ENCODE measurements at places on chromosomes 2 and 18. TPM values are rescaled to one million over a fixed set of nuclear protein-coding genes. Genes with fewer than 3 reads are reported as not detected.

The ACVR1C gene
- total RNA-seq, result 0.30 TPM

The CDH19 gene
- total RNA-seq, result 7.2 TPM

The TOGARAM2 gene
- total RNA-seq, result 33.0 TPM

The ASPRV1 gene
- total RNA-seq, result 0.36 TPM

The HOXD13 gene
- not detected for total RNA-seq

- no peak for DNase-seq
Observed at GRCh38 chr18:8816220-8816619, 110.9 kb downstream of the MTCL1 start.

DNA sequence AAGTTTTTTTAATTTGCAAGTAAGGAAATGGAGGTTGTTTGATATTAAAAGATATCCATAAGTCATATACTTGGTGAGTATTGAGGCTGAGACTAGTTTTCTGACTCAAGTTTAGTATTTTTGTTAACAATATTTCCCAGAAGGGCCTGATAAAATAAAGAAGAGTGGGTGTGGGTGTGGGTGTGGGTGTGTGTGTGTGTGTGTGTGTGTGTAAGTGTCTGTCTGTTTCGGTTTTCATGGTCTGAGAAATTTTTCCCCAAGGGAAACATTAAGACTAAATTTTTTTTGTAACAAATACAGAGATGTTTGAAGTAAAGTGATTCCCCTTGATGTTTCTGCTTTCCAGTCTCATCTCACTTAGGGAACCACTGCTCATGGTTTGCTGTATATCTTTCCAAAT, 36.5 kb downstream of the PPM1B start:
- no peak for DNase-seq

GRCh38 chr2:44075541-44075940, 79.8 kb upstream of the LRPPRC start:
- peak; percentile 13 for DNase-seq

GRCh38 chr18:43031169-43031568, 84.3 kb downstream of the RIT2 start:
- DNase-seq, result no peak

GRCh38 chr2:229152674-229153073, 118.4 kb downstream of the PID1 start:
- DNase-seq, result no peak

DNA sequence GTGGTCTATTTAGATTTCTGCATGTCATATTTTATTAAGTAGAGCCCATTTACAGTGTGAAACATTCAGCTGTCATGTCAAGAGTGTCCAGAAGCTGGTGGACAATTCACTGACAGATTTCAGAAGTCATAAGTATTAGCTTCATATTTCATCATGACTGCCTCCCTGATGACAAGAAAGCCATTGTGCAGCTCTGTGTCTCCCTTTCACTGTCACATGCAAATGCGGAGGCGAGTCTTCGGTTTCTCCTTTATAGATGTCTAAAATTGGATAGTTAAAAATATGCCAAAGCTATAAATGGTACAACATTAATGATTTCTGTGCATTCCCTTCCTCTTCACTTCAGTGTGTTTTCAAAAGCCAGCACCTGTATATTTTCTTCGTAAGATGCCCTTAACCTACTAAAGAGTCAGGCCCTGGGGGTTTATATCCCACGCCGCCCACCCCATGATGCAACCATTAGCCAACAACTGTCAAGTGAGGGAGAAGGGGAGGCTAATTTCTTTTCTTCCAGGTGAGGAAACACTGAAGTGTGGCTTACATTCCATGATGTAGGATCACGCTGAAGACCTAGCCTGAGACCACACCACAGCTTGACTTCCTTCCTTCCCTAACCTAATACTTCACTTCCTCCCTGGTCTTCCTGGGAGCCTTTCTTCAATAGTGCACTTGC, 99.6 kb upstream of the DDX18 start:
- DNase-seq, result no peak

GRCh38 chr18:68722821-68723220, 7.9 kb upstream of the TMX3 start:
- no peak for DNase-seq

GRCh38 chr2:64757126-64757525, 103.4 kb upstream of the SERTAD2 start:
- DNase-seq, result no peak

DNA sequence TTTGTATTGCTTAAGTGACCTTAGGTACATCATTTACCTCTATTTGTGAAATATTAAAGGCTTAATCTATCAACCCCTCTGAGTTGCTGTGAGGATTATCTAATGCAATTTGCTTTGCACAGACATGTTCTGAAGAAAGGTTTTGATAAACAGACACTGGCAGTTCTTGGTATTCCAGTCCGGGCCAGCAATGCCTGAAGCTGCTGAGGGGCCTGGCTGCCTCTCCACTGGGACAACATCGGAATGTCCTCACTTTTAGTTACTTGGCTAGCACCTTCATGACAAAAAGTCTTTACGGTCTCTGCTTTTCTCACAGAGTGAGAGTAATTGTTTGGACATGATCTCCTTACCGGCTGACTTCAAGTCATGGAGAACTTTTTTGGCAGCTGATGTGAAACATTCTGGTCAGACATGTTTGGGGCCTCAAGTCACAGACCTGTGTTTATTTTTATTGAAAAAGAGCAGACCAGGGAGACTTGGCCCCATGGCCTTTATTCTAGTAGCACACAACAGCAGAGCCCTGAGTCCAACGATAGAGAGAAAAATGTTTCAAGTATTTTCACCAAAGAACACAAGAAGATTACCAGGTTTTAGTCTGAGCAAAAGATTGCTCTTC, 1112.3 kb upstream of the FANCL start:
- no peak for DNase-seq

DNA sequence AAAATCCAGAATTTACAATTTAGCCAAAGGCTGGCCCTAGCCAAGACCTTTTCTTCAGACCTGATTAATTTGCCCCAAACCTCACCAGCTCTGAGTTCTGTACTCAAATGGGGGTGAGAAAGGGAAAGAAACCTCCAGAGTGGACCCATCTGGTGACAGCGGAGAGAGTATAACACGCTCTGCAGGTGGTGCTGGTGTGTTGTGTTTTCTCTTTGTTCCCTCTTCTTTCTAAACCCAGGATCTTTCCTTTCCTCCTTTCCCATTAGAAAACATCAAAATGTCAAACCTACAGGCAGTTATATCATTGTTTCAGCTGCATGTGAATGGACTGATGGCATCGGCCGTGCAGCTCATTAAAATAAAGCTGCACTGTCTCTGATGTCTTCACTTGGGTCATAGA, 253.2 kb upstream of the SP5 start:
- DNase-seq, result no peak

DNA sequence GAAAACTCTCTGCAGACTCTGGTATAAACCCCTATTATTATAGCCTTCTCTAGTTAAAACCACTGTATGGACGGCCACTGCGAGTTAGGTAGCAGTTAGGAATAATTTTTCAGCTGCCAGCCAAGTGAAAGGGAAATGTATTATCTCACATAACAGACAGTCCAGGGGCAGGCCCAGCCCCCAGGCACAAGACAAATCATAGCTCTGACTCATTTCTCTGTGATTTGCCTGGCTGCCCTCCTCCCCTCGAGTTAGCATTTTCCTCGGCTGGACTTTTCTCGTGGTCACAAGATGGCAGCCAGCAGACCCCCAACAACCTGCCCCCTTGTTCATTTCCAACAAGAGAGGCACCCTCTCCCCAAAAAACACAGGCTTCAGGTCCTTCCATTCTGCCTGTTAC, 10.5 kb downstream of the VIT start:
- DNase-seq, result no peak

DNA sequence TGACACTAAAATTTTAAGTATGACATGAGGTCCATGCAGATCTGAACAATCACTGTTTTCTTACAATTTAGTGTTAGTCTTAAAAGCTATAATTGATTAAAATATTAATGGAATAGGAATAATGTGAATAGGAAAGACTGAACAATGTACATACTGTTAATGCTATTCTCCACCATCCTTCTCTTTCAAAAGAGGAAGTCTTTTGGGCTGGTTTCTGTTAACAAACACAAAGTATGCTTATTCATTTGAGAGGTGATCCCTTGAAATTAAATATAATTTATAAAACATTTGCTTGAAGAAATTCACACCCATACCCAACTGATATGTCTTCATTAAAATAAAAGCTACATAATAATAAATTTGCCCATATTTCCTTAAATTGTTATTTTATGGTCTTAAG, 2.3 kb downstream of the STPG4 start:
- no peak for DNase-seq

DNA sequence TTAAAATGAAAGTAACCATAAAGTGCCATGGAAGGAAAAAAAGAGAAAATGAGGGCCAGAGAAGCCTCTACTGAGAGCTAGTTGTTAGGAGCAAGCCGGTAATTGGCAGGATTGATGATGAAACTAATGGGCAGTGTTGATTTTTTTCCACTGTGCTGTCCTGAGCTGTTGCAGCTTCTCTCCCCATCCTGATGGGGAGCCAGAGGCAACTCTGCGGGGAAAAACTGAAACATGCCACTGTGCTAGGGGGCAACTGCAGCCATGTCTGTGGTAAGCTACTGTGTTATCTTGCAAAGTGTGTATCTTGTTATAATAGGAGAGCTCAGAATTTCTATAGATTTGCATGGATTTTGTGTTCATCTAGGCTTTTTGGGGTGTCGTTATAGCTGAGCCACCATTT, 487.9 kb downstream of the STK39 start:
- no peak for DNase-seq

- no peak for DNase-seq
Observed at GRCh38 chr2:56127463-56128152, 56.2 kb upstream of the CCDC85A start.

- peak; percentile 71 for DNase-seq
Observed at GRCh38 chr18:46071653-46072375, at the start of gene PSTPIP2. Gene PSTPIP2 (minus strand): TSS chr18:46072260. CDS start chr18:46072188, 72 bp downstream.

DNA sequence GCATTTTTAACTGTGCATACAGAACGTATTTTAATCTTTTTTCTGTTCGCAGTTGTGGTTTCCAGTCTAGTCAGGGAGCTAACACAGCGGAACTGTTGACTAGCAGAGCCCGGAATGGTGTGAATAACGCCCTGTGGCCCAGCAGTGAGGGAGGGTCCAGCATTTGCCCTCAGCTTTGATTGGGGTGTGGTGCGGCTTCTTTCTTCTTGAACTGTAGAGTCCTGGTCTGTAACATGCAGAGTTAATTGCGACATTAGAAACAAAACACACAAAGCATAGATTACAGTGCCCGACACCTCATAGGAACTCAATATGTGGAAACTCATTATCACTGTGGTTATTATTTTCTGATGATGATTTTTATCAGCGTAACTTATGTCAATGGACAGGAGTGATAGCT, 253.6 kb downstream of the SOX11 start:
- DNase-seq, result no peak

GRCh38 chr18:76687304-76687962, 134.9 kb upstream of the ZNF236 start:
- no peak for DNase-seq

- peak; percentile 91 for DNase-seq
Observed at GRCh38 chr2:71614976-71615766, 161.8 kb downstream of the DYSF start.

GRCh38 chr18:13565228-13565627, 161.1 kb downstream of the FAM210A start:
- DNase-seq, result peak; percentile 80

- DNase-seq, result no peak
Observed at GRCh38 chr2:55011831-55012671, 38.2 kb downstream of the RTN4 start.
